ENCODE measurements at places on chromosomes 2 and 18.

DNA sequence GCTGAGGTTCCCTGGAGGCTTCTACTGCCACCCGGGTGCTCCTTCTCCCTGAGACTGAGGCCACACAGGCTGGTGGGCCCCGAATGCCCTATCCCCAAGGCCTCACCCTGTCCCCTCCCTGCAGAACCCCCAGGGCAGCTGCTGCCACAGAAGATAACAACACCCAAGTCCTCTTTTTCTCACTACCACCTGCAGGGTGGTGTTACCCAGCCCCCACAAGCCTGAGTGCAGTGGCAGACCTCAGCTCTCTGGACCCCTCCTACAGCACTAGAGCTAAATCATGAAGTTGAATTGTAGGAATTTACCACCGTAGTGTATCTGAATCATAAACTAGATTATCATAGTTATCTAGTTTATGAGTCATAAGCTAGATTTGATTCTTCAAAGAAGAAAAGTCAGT lies 7.3 kb upstream of the CENPA start:
- no peak for DNase-seq

GRCh38 chr2:98829581-98830270 lies 98.8 kb upstream of the MGAT4A start:
- no peak for DNase-seq

GRCh38 chr2:234033885-234034284 lies 16.6 kb upstream of the SPP2 start:
- no peak for DNase-seq

DNA sequence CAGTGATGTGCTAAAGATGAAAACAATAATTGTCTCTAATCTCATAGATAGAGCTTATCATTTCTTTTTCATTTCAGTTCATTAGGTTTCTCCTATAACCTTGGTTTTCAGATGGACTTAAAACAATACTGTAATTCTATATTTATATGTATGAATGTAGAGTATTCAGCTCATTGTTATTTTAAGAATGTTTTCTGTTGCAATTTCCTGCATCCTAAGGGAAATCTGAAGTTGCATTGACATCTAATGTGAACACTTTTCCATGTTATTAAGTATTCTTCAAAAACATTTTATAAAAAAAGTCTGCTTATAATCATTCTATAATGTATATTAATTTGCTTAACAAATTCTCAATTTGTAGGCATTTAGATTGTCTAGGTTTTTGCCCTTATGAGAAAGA lies 288.9 kb downstream of the XIRP2 start:
- DNase-seq = no peak

DNA sequence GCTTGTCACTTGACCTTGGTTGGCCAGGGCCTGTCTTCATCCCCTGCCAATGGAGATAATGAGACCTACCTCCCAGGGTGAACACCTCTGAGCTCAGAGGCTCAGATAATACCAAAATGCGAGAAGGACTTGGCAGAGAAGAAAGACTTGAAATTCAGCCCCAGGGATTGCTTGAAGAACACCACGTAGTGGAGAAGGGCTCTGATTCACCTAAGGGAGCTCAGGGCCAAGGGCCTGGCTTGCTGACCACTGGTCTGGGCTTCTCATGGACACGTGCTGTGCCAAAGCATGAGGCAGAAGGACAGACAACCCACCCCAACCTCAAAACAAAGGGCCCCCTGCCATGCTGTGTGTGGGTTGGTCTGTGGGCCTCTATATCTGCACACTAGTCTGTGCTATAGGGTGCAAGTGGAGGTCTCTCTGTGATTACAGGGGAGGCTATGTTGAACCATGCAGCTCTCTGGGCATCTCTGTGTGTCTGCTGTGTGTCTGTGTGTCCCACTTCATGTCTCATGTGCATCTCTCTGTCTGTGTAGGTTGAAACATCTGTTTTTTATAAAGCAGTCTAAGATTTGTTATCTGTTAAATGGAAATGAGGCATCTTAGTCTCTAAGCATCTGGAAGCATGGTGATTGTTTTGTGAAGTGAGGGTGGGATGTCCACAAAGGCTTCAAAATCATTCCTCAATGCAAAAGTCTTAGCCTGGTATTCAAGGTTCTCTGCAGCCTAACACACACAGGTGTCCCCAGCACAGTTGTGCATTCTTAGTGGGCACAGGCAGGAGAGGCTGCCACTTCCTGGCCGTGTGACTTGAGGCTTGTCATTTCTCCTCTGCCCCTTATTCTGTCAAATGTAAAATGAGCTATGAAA lies 61.0 kb upstream of the EPAS1 start:
- DNase-seq = no peak

DNA sequence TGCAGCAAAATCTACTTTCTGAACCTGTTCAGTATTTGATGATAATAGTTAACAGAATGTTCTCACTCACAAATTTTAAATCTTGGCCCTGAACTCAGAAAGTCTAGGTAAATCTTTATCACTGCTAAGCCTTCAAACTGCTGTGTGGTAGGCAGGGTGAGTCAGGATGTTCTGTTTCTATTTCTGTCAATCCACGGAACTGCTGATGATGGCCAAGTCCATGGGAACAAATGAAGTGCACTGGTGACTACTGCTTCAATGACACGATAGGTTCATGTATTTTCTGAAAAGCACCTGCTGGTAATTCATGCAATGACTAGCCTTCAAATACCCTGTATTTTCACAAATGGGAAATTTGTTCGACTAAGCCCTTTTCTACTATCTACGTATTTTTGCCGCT lies 14.2 kb downstream of the NIFK start:
- DNase-seq = no peak

- no peak for DNase-seq
Observed at GRCh38 chr2:117523711-117524238, 290.7 kb upstream of the DDX18 start.

DNA sequence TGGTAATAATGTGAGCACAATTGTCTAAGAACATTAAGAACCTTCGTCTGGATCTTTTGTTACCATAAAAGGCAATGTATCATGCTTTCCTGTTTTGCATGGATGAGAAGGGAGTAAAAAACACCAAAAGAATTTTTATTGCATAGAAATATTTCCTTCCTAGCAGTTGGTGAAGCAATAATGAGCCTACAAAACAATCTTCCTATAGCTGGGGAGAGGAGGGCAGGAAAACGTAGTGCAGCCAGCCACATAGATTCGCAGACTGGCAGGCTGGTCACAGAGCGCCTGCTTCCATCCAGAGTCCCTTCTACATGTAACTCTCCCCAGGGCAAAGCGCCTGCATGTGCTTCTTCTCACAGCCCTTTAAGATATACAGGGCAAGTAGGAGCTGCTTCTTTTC lies 190.4 kb downstream of the BABAM2 start:
- DNase-seq = no peak

DNA sequence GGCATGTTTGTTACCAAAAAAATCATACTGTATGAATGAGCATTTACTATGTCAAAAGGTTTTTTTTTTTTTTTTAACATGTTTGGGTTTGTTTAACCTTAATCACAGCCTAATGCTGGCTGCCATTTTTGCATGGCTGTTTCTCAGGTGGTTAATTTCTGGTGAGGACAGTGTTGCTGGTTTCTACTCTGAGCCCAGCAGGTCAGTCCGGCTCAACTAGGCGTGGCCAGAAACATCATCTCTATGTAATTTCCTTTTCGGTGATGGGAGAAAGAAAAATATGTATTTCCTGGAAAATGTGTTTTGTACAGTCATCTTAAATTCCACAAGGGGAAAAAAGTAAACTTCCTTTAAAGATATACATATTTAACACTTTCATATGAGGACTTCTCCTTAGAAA lies 24.9 kb upstream of the BZW1 start:
- peak; percentile 66 for DNase-seq

- no peak for DNase-seq
Observed at GRCh38 chr2:165239856-165240515, 772 bp downstream of the SCN2A start.

GRCh38 chr2:64779117-64779690 lies 125.5 kb upstream of the SERTAD2 start:
- peak; percentile 61 for DNase-seq

DNA sequence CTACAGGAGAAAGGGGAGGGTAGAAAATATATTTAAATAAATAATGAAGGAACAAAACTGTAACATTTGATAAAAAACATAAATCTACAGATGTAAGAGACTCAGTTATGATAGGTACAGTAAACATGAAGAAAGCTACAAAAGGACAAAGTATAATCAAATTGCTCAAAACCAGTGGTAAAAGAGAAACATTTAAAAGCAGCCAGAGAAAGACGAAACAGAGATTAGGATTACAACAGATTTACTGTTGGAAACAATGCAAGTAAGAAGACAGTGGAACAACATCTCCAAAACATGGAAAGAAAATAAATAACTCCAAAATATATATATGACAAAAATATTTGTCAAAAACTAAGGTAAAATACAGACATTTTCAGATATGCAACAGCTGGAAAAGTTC lies 307.7 kb upstream of the REV1 start:
- DNase-seq = no peak

GRCh38 chr18:11767935-11768334 lies 78.9 kb downstream of the GNAL start:
- no peak for DNase-seq

- DNase-seq = no peak
Observed at GRCh38 chr2:64189167-64189566, 44.9 kb upstream of the PELI1 start.

DNA sequence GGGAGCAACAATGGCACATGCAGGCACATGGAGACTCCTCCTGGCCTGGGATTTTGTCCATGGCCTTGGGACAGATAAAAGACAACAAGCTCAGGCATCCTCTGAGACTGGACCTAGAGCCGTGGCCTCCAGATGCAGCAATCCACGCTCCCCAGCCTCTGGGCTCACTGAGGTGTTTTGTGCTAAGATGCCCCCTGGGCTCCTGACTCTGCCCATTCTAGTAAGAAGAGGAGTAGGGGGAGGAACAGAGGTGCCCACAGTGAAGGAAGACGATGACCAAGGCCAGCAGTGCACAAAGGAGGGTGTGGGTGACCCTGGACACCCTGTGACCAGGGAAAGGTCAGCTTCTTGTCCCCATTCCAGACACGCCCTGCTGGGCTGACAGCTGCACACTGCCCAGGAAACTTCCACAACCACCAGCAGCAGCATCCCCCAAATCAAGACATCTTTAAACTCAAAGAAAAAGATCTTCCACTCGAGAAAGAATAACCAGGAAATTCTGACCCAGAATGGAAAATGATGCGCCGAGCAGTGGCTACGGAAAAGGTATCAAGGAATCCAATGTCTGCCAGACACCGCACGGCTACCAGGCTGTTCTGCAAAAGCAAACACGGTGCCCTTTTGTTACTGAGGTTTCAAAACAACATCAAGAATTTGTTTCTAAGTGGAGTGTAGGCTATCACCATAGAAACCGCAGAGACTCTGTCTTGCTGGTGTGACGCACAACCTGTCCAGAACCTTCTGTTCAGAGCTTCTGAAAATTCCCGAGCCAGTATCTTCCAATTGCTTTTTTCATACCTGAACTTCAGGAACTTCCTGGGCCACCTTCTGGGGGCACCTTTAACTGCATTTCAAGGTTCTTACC lies 65.5 kb downstream of the ZNF516 start:
- DNase-seq = no peak

GRCh38 chr18:24208270-24209035 lies 69.6 kb downstream of the CABYR start:
- DNase-seq = no peak

DNA sequence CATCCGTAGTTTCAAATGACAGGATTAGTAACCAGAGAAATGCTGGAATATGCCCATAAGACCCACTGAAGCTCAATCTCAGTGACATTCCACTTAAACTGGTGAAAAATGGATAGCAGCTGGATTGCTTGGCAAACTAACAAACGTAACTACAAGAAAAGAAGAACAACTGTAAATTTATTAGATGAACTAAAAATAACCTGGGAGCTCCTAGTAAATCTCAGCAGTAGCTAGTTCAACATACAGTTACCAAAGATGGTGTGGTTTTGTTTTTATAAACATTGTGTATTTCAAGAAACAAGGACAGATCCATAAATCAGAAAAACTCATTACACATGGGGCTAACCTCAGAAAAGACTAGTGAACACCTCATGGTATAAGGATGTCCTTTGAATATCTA lies 531.9 kb downstream of the XIRP2 start:
- DNase-seq = no peak

GRCh38 chr18:76374330-76375281 lies 120.4 kb downstream of the ZNF516 start:
- no peak for DNase-seq

DNA sequence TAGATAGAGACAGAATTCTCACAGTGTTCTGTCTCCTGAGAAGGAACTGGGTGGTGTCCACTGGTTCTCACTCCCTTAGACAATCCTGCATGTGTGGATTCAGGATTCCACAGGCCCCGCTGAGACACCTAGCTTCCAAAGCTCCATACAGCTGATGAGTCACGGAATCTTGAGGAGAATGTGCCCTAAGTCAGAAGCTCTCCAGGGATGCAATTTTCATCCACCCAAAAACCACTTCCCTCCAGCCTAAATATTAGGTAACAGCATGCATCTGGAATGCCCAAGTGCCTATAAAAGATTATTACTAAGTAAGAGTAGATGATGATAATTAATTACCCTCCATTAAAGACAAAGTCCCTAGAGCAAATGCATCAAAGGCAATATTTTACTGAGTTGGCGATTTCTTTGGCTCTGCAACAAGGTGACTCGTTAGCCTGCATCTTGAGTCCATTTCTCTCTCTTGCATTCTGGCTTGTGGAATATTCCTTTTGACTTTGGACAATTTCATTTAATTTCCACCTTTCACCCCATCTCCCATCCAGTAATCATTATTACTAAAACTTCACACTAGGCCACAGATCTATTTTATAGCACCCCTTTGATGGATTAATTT lies 475.1 kb downstream of the TNS1 start:
- no peak for DNase-seq

- no peak for DNase-seq
Observed at GRCh38 chr2:60109744-60110143, 443.7 kb downstream of the BCL11A start.

GRCh38 chr2:9703085-9703678 lies 72.4 kb upstream of the YWHAQ start:
- peak; percentile 8 for DNase-seq

All from Calu3 (cell line).